ENCODE measurements at places on chromosomes 13 and 19.

GRCh38 chr19:18097217-18097992, at the start of gene MAST3:
TSS of gene MAST3 (plus strand) at chr19:18097778. CDS start at chr19:18097793, 15 bp downstream.
- DNase-seq, result peak; percentile 70

DNA sequence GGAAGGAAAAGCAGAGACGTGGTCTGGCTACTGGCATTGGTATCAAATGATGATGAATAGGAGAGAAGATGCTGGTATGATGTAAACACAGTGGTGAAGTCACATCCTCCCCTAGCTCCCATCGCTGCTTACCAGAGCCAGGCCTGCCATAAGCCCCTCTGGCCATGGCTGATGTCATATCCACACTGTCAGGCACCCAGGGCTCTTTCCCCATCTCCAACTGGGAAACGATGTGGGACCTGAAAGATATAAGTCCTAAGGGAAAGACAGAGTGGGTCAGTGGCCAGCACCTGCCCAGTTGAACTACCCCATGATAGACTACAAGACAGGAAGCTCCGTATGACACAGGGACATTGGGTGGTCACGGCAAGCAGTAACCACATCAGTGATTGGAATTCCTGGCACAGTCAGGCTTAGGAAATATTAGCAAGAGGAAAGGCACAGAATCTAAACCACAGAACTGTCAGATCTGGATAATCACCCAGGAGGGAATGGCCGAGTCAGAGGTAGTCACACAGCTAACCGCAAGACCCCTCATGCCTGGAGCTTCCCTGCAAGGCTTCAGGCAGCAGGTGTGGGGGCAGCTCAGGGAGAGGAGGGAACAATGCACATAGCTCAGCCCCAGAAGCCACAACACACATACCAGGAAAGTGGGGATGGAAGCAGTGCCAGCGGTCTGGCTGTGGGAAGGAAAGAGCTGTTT, 3.8 kb downstream of the ZNF792 start:
- no peak for DNase-seq

DNA sequence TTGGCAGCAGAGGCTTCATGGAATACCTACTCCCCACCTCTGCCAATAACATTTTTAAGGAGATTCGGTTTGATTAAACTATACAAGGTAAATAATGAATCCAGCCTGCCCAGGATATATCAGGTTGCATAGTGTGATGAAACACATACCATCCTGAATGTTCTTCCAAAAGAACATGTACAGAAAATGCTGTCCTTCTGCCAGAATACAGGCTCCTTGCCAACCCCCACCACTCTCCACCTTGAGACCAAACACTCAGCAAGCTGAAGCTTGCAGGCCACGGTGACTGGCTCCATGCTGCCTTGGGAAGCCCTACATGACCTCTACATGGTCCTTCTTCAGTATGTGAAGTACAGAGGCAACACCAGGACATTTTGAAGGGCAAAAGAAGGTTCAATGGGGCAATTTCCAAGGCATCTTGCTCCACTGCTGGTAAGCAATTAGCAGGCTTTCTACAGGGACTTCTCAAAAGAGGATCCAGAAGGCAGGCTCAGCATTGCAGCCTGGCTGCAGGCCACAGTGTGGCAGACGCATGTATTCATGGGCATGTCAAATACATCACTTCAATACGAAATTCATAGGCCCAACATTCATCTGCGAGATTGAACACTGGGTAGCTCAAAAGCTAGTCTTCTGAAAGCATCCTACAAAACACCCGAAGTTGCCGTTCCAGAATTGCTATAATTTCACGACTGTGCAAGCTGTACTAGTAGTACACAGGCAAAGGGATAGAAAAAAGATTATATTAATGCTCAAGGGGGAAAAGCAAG, 62.4 kb upstream of the SERP2 start:
- DNase-seq, result no peak

GRCh38 chr19:36449059-36449670, 30.7 kb upstream of the ZFP82 start:
- DNase-seq, result no peak

GRCh38 chr19:50826492-50827240, 3.1 kb upstream of the KLK1 start:
- DNase-seq, result no peak

DNA sequence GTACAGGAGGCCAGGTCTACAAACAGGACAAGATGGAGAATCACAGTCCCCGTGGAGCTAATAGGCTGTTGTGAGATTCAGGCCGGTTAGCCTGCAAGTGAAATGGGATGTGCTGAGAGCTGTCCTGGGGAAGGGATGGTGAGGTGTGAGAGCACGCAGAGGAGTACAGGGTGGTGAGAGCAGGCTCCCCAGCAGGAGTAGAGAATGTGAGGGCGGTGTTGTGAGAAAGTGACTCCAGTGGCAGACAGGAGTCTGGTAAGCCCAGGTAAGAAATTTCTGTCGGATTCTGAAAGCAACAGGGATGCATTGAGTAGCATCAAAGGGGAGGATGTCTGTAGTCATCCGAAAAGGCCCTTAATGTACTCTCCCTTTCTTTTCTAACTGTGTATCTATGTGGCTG, 50.7 kb upstream of the GPR183 start:
- no peak for DNase-seq

DNA sequence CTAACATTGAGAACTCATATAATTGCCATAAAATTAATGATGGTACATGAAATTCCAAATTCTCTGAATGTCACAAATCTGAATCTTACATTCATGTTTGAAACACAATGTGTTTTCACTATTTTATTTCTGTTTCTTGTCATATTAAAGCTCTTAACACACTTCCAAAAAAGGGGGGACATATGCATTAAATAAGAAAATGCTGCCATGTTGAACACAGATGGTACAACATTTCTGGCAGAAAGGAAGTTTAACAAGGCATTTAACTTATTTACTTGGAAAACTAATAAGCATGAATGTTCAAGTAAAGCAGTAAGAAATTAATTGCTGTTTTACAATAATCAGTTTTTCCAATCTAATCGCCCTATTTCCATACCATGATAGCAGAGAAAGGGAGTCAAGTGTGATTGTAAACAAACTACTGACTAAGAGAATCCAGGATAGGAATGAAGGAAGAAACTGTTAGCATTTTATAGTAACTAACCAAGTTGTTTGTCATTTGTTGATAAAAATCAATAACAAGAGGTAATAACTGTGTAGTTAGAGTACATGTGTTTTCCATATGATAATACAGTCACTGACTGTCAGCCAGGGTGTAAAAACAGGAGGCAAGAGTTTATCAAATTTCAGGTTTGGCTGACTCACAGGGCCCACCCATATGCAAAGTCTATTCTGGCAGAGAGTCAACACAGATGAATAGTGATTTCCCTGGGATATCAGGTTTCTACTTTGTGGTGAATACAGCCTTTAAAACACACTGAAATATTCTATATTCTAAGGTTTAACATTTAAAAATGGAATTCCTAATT, 5.7 kb upstream of the FOXO1 start:
- DNase-seq, result no peak
